ENCODE measurements at places on chromosomes 2 and 18.

DNA sequence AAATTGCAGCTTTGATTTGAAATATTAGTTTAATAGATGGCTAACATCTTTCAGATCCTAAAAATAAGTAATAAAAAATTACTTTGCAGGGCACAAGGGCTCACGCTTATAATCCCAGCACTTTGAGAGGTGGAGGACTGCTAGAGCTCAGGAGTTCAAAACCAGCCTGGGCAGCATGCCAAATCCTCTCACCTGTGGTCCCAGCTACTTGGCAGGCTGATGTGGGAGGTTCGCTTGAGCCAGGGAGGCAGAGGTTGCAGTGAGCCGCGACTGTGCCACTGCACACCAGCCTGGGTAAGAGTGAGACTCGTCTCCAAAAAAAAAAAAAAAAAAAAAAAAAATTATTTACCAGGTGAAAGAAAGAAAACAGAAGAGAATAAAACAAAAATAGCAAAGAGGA, 449.8 kb downstream of the NRXN1 start:
- no peak for DNase-seq

DNA sequence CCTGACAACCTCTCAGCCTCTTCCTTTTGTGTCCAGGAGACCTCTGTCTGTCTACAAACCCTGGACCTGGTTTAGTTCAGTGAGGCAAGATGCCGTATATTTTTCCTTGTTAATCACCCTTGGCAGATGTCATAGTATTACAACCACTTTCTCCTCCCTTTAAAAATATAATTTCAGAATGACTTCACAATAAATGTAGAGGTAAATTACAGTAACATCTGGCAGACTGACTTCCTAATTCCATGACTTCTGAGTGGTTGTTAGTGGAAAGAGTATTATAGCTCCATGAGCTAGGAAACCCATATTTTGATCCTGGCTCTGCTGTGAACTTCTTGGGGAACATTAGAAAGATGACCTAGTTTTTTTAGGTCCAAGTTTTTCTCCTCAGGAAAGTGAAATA, 39.5 kb downstream of the SPATS2L start:
- no peak for DNase-seq

- DNase-seq: no peak
Measured at GRCh38 chr2:5953525-5953924, 261.3 kb downstream of the SOX11 start.

DNA sequence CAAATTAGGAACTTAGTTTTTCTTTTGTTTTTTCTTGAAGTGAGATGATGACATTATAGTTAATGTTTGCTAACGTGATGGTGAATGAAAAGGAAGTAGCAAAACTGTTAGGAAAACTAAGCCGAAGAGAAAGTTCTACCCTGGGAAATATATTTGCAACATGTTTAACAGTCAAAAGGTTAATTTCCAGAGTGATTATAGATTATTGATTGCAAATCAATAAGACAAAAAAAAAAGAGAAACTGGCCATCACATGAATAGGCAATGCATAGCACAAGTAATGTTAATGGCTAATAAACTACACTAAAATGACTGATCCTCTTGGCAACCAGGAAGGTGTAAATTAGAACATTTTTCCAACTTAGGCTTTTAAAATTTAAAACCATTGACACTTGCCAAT, 26.0 kb upstream of the AMMECR1L start:
- no peak for DNase-seq
